ENCODE measurements at places on chromosomes 11 and 22.
A peak's percentile ranks its signal among the peaks of the same experiment; 100 is the strongest.

DNA sequence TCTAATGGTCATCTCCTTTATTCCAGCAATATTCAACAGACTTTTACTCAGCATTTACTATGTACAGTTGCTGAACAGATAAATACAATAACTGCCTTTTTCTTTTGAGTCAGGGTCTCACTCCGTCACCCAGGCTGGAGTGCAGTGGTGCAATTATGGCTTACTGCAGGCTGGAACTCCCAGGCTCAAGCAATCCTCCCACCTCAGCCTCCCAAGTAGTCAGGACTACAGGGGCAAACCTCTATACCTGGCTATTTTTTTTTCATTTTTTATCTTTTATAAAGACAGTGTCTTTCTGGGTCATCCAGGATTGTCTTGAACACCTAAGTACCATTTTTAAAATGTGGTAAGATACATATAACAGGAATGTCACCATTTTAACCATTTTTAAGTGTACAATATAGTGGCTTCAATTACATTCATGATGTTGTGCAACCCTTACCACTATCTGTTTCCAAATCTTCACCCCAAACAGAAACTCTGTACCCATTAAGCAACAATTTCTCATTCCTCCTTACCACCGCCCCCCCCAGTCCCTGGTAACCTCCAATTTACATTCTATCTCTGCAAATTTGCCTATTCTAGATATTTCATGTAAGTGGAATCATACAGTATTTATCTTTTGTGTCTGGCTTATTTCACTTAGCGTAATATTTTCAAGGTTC lies 67.8 kb downstream of the MIAT start:
- no peak for DNase-seq

DNA sequence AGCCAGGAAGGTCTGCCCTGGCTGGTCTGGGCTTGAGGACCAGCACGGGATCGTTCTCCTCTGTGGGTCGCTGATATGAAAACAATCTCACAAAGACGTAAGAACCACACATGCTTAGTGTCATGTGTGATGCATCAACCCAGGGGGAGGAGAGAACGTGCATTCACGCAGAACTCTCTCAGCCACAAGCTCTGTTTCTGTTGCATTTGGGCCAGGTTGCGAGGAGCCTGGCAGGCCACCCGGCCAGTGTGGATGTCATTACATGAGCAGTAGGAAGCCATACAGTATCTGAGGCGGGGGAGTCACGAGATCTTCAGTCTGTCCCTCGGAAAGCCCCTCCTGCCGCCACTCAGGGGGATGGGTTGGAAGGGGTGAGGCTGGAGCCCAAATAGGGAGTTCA lies 53.1 kb upstream of the KCNQ1OT1 start:
- peak; percentile 29 for DNase-seq

DNA sequence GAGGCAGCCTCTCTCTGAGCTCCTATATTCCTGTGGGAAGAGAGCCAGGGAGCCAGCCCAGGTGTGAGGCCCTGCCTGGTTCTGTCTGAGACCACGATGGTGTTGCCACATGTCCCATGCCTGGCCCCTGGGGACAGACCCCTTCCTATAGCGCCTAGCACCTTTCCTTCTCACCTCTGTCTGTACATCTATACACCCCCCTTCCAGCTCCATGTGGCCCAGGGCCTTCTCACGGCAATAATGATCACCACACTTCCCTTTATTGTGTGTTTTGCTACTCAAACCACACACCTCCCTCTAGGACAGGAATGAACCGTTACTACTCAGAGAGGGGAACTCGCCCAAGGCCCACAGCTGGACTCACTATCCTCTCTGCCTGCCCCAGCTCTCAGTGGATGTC lies 12.8 kb downstream of the CD82 start:
- DNase-seq: no peak

DNA sequence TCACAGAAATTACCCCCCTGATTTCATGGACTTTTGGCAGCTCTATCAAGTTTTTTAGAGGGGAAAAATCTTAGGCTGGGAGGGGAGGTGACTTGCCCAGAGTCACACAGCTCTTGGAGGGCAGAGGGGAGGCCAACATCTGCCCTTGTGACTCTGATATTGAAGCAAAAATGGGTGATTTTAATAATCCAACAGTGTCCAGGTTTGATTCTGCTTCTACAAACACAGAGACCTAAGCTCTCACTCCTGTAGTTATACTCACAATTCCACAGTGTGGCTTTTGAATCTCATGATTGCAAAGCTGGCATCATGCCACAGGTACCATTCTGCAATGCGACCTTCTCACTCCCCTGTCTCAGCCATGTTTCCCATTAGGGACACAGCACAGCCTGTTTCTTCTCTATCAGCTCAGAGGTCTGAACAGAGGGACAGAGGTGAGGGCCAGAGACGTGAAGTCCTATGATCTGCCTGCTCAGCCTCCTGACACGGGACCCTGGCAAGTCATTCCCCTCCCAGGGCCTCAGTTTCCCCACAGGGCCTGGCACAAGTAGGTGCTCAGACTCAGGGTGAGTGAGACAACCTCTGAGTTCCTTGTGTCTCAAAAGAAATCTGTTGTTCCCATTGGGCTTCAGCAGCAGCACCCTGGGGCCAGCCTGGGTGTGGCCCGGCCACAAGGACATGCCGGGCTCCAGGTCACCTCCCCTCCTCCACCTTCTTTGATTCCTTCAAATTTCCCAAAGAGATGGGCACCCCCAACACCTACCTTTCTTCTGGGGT lies 766 bp downstream of the APOL2 start:
- no peak for DNase-seq

GRCh38 chr11:6612213-6613041 lies at the start of gene TAF10:
Gene TAF10 (minus strand): TSS chr11:6612216. CDS start chr11:6612189, 27 bp downstream.
- DNase-seq: peak; percentile 99

- DNase-seq: no peak
These were observed 31.3 kb upstream of the LRRC55 start for GRCh38 chr11:57150454-57150917.

DNA sequence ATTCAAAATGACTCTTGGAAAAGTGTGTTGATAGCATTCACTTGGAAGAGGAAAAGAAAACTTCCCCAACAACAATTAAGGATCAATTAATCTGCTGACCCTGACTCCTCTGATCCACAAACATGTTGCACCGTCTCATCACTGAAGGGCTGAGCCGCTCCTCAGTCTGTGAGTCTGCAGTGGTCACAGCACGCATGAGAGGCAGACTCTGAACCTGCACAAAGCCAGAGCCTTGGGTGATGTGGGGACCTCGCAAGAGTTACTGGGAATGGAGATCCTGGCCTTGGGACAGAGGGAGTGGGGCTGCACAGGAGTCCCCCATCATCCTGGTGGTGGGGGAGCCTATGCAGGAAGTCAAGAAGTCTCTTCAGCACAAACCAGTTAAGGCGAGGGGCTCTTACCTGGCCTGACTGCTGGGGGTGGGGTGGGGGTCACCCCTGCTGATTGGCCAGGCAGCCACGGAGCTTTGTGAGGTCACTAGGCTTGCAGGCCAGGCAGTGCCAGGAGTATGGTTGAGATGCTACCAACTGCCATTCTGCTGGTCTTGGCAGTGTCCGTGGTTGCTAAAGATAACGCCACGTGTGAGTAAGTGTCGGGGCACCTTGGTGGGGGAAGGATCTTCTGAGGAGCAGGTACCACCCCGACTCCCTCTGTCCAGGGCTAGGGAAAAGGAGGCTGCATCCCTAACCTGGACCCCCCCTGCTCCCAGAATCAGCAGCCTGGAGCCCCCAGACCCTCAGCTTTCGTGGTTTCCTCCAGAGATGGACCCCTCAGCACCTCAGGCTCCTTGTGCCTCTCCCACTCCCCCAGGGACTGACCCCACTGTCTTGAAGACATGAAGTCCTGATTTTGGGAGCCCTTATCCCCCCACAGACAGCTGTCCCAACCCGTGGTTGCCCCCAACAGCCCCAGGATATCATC lies at the start of gene ACR:
Gene ACR (plus strand): TSS at position 477 of the 921 bp plus-strand sequence. CDS start 32 bp downstream, at position 509.
- peak; percentile 53 for DNase-seq

DNA sequence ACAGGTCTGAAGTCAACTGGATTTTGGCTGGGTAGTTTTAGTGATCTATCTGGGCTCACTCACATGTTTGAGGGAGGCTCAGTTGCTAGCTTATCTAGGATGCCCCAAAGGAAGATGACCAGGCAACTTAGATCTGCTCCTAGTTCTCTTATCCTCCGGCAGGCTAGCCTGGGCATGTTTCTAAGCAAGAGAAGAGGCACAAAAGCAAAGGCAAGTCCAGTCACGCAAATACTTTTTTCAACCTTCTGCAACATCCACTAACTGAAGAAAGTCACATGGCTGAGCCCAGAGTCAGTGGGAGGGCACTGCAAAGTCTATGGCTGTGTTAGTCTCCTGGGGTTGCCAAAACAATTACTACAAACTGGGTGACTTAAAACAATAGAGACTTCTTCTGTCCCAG lies 32.9 kb upstream of the FSHB start:
- no peak for DNase-seq
